ENCODE measurements at places on chromosomes 1 and 21.

GRCh38 chr1:119768778-119769177, at the start of gene HMGCS2:
Gene HMGCS2 (minus strand): TSS chr1:119768905. CDS start chr1:119768844, 61 bp downstream.
- ATAC-seq: no peak

DNA sequence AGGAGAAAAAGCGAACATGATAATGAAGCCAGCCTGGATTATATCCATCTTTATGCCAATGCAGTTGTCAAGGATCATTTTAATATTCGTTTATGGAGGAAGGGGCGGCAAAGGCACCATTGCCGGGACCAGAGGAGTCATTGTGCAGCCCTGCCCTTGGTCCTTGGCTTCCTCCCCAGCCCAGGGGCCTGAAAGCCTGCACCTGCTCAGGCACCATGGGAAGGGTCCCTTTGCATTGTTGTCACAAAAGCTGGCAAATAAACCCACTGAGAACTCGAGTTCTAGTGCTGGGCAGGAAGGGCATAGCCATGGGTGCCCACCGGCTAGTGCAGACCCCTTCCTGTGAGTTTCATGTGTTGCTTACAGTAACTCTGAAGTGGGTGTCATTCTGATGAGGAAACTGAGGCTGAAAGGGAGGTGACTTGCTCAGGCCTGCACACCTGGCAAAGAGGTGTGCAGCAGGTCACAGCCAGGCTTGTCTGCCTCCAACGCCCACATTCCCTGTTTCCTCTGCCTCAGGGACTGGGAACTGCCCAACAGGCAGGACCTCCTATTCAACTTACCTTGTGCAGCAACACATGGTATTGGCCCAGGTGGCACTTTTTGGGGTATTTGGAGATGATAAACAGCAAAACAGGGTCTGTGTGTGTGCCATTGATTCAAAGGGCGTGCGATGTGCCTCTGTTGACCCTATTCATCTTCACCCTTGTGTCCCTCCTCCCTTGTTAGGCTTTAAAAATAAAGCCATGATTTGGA, 84.6 kb downstream of the MAN1C1 start:
- ATAC-seq: no peak

DNA sequence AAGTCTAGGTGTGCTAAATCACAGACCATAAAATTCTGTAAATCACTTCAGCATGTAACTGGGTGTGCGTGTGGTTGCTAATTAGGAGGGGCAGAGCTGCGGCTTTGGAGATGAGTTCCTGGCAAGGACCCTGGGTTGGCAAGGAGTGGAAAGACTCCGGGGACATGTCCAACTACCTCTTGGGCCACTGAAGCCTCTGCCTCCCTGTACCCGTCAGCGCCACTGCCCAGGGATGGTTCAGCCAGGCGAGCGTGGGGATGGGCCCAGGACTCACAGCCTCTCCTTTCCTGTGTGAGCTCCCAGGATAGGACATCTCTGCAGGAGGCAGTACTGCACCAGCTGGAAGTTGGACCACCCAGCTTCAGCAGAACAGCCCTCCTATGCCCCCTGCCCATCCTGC, 386.4 kb upstream of the VAMP3 start:
- ATAC-seq: no peak

DNA sequence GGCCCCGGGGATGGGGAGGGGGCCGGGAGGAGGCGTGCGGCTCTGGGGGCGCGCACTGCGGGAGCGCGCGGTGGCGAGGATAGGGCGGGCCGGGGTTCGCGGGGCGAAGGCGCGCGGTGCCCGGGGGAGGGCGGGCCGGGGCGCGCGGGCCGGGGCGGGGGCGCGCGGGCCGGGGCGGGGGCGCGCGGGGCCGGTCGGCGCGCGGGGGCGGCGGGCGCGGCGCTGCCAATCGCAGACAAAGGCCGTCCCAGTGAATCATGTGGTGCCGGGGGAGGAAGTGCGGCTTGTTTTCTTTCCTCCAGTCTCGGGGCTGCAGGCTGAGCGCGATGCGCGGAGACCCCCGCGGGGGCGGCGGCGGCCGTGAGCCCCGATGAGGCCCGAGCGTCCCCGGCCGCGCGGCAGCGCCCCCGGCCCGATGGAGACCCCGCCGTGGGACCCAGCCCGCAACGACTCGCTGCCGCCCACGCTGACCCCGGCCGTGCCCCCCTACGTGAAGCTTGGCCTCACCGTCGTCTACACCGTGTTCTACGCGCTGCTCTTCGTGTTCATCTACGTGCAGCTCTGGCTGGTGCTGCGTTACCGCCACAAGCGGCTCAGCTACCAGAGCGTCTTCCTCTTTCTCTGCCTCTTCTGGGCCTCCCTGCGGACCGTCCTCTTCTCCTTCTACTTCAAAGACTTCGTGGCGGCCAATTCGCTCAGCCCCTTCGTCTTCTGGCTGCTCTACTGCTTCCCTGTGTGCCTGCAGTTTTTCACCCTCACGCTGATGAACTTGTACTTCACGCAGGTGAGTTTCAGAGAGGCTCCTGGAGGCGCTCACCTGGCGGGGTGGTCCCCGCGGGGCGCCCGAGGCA, at the start of gene GPR137B:
Gene GPR137B (plus strand): TSS at position 287 of the 851 bp plus-strand sequence. CDS start 84 bp downstream, at position 371.
- ATAC-seq: peak; percentile 61

DNA sequence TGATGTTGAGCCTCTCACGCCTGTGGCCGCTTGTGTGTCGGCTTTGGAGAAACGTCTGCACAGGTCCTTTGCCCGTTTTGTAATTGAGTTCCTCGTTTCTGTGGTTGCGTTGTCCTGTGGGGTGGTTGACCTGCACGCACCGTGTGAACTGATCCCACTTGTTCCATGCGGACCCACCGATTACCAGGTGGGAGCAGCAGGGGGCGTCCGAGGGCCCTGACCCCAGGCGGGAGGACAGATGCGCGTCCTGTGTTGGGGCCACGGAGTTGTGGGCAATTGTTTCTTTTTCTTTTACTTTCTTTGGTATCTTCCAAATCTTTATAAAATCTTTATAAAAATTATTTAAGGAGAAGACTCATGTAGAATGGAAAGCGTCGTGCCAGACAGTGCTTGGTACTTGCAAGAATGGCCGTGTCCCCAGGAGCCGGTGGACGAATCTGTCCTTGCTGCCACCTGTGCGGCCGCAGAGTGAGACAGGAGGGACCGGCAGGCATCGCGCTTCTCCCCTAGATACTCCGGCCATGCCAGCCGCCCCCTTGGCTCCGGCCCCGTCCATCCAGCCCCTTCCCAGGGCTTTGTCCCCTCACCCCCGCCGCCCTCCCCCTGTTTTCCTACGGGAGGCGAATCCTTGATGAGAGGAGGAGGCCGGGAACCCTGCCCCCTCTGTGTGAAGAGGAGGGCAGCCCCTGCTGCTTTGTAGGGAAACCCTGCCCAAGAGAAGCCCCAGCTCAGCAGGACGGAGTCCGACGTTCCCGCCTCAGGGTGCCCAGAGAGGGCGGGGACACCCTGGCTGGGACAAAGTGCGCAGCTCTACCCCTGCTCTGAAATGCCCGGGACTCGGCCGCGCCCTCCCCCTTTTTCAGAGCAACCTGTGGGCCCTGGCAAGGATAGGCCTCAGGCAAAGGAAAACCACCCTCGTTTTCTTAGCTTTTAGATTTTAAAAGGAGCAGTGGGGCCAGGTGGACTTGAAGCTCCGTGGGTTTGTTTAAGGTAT, 41.7 kb downstream of the PRKCZ start:
- ATAC-seq: no peak

GRCh38 chr1:63403386-63403785, 36.0 kb downstream of the ALG6 start:
- no peak for ATAC-seq

- ATAC-seq: no peak
These were observed 53.8 kb upstream of the HPDL start for GRCh38 chr1:45272913-45273371.

DNA sequence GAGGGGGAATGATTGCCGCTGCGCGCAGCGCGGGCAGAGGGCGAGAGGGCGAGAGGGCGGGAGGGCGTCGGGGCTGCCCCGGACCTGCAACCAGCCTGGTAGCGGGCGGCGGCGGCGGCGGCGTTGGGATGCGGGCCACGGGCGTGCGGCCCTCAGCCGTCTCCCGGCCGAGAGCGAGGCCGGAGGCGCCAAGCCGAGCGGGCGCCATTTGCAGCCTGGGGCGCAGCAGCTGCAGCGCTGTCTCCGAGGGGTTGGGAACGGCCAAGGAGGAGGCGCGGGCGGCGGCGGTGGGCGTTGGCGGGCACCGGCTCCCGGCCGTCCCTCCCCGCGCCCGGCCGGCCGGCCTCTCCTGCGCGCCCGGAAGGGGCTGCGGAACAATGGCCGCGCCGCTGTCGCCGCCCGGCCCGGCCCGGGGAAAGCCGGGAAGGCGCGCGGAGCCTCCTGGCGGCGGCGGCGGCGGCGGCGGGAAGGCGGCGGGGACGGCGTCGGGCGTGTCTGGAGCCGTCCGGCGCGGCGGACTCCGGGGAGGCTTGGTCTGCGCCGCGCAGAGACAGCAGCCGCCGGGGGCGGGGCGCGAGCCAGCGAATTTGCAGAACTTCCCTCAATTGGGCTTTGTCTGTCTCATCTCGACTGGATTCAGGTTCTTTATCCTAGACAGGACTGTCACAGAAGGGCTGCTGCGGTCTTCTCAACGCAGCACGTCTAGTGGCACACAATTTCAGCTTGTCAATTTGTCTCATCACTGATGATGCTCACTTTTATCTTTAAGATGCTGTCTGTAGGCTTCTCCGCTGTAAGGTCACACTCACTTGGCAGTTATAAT, 35.7 kb downstream of the ZBTB8B start:
- peak; percentile 91 for ATAC-seq

DNA sequence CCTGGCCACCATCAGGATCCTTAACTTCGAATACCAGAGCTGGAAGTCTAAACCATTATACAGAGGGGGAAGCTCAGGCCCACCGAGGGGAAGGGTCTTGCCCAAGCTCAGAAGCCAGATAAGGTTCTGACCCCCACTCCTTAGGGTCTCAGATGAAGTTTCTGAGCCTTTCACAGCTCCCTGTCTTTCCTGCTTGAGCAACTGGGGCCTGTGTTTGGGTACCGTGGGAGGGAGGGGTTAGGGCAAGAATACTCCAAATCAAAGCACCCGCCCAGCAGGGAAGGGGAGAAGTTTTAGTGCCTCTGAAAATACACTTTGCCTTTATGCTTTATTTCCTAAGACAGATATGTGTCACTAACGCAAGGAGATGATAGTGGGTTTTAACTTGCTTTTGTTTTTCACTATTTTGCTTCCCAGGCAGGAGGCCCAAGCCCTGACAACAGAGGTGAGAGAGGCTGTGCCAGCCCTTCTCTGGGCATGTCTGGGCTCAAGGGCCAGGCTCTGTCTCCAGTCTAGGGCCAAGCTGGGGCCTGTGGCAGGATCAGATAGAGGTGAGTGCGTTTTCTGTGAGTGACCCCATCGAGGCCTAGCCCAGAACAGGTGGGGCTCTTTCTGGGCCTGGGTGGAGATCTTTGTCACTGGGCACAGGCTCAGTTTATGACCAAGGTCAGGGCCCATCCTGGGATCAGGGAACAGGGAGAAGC, 20.5 kb upstream of the TENT5B start:
- ATAC-seq: no peak

DNA sequence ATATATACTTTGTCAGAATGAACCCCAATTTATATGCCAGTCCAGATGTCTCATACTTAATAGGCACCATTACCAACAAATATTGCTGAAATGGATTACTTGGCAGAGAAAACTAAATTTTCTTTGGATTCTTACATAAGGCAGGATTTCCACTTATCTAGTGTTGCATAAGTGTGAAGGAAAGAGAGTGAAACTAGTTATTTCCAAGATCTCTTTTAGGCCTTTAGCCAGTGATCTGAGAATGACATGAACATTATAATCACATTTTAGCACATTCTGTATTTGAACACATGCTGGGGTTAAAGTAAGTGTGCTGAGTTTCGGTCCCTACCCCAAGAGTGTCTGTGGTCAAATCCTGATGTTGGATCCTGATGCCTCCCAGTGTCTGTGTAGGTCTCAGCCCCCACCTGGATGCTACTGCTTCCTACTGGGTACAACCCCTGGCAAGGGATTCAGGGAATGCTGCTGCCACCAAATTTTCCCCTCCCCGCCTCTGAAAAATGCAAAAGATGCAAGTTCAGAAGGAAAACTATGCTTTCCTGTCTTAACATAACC, 11.2 kb downstream of the DDAH1 start:
- no peak for ATAC-seq

GRCh38 chr1:66633159-66633558, 99.2 kb downstream of the SGIP1 start:
- ATAC-seq: no peak

GRCh38 chr21:25577424-25578055, 29.7 kb downstream of the MRPL39 start:
- ATAC-seq: no peak

- ATAC-seq: no peak
These were observed 373.1 kb downstream of the TBX15 start for GRCh38 chr1:118615066-118615465.

GRCh38 chr1:19332832-19333231, 20.7 kb downstream of the SLC66A1 start:
- no peak for ATAC-seq

- peak; percentile 97 for ATAC-seq
These were observed 21.8 kb downstream of the EXOC8 start for GRCh38 chr1:231315887-231316286.

DNA sequence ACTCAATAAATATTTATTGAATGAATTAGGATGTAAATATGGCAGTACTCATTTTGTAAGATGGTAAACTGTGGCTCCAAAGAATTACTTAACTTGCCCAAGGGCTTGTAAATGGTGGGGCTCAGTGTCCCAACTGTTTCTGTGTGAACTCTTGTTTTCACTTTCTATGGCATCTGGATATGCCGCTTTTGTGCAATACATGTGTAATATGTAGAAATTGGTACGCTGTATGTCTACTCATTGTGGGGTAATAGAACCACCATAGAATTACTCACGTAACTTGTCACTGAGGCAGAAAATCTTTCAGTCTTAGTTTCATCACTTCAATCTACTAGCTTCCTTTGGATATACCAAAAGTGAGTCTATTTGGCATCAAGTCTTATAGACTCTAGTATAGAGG, 977 bp downstream of the PRPF3 start:
- no peak for ATAC-seq

DNA sequence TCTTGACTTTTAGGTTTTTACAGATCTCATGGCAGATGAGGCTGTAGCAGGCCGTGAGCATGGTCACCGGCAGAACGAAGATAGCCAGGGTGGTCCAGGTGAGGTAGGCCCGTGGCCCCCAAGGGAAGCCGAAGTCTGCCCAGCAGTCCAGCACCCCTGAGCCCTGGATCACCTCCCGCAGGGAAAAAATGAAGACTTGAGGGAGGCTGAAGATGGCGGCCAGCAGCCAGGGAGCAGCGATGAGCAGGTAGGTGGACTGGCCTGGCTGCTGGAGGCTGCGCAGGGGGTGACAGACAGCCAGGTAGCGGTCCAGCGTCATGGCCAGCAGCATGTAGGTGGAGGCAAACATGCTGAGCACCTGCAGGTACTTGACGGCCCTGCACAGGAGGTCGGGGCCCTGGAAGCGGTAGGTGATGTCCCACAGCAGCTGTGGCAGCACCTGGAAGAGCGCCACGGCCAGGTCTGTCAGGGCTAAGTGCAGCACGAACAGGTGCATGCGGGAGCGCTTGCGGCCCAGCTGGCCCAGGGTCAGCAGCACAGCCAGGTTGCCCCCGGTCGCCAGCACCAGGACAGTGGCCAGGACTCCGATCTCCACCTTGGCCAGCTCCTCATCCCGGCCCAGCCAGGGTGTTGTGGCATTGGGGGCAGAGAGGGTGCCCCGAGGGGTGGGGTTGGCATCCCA, 856 bp downstream of the AVPR1B start:
- no peak for ATAC-seq

Measured in SK-N-SH treated with all-trans-retinoic acid at 6 μM for 48 hours (cell line).